Left lung (tissue), 14 donors: ENCODE measurements at places on chromosomes 11 and 22. TPM values are rescaled to one million over a fixed set of nuclear protein-coding genes. Genes with fewer than 3 reads are reported as not detected.

DNA sequence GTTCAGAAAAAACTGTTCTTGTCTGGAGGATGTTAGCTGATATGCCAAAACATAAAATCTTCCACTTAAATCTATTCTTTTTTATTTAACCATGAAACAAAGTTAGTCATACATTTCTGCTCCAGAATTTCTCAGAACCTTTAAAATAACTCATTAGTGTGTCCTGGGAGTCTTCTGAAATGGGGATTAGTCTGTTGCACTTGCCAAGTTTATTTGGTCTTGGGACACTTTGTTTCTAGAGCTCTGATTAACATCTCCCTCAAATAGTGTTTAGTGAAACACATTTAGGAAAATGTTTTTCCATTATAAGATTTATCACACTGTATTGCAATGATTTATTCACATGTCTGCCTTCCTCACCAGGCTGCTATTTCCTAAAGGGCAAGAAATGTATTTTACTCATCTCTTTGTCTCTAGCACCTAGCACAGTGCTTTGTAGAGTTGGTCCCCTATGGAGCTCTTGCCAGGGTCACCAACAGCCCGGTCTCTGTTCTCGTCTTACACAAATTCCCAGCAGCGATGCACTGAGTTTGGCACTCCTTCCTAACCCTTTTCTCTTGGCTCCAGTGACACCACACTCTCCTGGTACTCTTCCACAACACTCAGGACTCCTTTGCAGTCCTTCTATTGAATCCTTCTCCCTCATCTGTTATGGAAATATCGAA is 189.2 kb downstream of the CSNK2A3 start:
- no peak overlapping the region for H3K27ac ChIP-seq
- no peak overlapping the region for H3K4me3 ChIP-seq
- H3K27me3 ChIP-seq = no peaks in the 10 kb centered on the region
- no peaks in the 10 kb centered on the region for H3K4me1 ChIP-seq
- no peak for DNase-seq
- no peaks in the 10 kb centered on the region for H3K36me3 ChIP-seq

DNA sequence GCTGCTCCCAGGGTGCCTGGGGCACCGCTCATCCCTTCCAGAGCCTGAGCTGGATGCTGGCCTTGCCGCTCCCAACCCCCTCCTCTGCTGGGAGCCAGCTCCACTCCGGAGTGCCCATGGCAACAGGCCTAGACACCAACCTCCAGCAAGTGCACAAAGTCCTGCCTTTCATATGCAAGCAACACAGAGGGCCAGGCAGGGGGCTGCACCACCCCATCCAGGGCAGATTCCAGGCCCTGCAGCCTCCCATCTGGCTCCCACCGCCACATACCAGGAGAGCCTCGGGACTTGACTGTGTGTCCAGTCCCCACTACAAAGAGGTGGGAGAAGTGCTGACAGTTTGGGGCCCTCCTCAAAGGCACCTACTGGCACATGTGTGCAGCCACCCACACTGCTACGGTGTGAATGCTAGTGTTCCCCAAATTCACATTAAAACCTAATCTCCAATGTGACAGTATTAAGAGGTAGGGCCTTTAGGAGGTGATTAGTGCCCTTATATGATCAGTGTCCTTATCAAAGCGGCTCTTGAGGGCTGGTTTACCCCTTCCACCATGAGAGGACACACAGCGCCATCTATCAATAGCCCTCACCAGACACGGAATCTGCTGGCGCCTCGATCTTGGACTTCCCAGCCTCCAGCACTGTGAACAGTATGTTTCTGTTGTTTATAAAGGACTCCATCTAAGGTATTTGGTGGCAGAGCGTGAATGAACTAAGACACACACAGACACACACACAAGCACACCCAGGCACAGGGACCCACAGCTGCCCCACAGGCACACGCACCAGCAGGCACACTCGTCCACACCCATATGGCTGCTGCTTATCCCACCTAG is 16.2 kb downstream of the ARVCF start:
- DNase-seq = no peak
- no peak overlapping the region for H3K4me3 ChIP-seq
- no peak overlapping the region for H3K27ac ChIP-seq
- no peaks in the 10 kb centered on the region for H3K36me3 ChIP-seq

DNA sequence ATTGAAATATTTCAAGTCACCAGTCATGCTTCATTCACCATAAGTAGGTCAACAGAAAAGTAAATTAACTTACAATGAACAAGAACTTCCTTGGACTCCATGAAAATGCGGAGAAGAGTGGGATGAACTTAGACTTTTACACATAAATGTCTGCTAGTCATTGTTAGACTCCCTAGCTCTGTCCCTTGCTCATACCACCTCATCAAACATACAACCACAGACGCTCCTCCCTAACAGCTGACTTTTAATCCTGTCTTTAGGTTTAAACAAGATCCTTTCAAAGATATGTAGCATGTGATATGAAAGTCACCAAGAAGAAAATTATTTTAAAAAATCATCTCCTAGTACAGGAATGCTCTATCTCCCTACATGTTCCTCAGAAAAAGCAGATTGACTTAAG is 248.1 kb downstream of the DLG2 start:
- H3K27me3 ChIP-seq = no peaks in the 10 kb centered on the region
- no peak overlapping the region for H3K4me3 ChIP-seq
- H3K4me1 ChIP-seq = no peaks in the 10 kb centered on the region
- H3K36me3 ChIP-seq = no peaks in the 10 kb centered on the region
- H3K27ac ChIP-seq = no peak overlapping the region
- DNase-seq = no peak

The YPEL4 gene
- 2.3 TPM for total RNA-seq

DNA sequence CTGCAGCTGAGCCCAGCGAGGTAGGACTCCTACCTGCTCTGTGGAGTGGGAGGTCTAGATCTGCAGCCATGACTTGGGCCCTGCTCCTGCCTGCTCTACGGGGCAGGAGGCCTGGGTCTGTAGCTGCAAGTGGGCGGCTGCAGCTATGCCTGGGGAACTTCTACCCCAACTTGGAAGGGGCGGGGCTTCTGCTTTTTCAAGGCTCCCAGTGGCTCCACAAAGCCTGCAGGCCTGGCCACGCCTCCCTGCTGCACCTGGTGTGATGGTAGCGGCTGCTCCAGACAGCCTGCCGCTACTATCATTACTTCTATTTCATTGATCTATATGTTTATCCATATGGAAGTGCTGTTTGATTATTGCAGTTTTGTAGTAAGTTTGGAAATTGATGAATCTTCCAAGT is 121.2 kb downstream of the NELL1 start:
- H3K27me3 ChIP-seq = no peaks in the 10 kb centered on the region
- H3K4me3 ChIP-seq = no peak overlapping the region
- no peaks in the 10 kb centered on the region for H3K4me1 ChIP-seq
- H3K36me3 ChIP-seq = no peaks in the 10 kb centered on the region

- peaks cover 9% of the 10 kb centered on the region for H3K4me1 ChIP-seq
- H3K36me3 ChIP-seq = no peaks in the 10 kb centered on the region
- DNase-seq = no peak
- no peak overlapping the region for H3K27ac ChIP-seq
Measured at GRCh38 chr22:42315392-42315756, 44.9 kb upstream of the TCF20 start.

The GAL3ST1 gene
- 4.6 TPM for total RNA-seq

The APOBEC3G gene
- total RNA-seq = 15.7 TPM

GRCh38 chr22:49156662-49157285 is 670.9 kb downstream of the BRD1 start:
- H3K4me3 ChIP-seq = no peak overlapping the region
- no peak for DNase-seq
- H3K4me1 ChIP-seq = no peaks in the 10 kb centered on the region
- H3K27me3 ChIP-seq = no peaks in the 10 kb centered on the region
- H3K36me3 ChIP-seq = no peaks in the 10 kb centered on the region

DNA sequence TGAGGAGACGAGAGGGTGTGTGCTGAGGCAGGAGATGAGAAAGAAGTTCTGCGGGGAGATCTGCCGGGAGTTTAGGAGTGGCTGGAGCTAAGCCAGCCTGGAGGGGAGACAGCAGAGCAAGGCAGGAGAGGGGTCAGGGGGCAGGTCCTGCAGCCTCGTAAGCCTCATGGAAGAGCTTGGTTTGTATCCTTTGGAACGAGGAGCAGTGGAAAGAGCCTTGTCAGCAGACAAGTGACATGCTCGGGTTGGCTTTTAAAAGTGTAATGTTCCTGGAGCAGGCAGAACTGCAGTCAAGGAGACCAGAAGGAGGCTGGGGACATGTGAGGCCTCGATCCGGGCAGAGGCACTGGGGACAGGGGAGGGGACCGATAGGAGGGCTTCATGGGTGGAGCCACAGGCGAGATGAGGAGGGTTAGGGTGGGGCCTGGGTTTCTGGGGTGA is 21.4 kb upstream of the TUB start:
- H3K4me3 ChIP-seq = no peak overlapping the region
- no peaks in the 10 kb centered on the region for H3K36me3 ChIP-seq
- no peaks in the 10 kb centered on the region for H3K27me3 ChIP-seq
- DNase-seq = no peak
- no peak overlapping the region for H3K27ac ChIP-seq
- H3K4me1 ChIP-seq = no peaks in the 10 kb centered on the region
